ENCODE measurements at places on chromosomes 11 and 22.

- no peak for DNase-seq
Observed at GRCh38 chr22:44622147-44622427, 79.9 kb upstream of the PRR5 start.

DNA sequence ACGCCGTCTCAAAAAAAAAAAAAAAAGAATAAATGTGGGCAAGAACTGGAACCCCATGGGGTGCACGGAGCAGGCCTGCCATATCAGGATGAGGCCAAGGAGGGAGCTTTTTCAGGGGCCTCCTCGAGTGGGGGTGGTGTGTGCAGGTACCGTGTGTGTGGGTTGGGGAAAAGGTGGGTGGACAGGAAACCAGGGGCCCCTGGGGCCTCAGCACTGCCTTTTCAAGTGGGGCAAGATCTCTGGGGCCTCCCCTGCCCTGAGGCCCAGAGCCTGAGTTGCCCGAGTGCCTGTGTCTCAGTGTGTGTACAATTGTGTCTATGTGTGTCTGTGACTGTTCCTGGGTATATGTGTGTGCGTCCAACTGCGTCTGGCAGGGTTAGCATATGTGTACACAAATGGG lies 23.8 kb downstream of the TEF start:
- DNase-seq: no peak

- DNase-seq: no peak
Observed at GRCh38 chr11:95072948-95073347, 6.2 kb downstream of the SRSF8 start.

GRCh38 chr11:102410382-102410784 lies 42.2 kb downstream of the TMEM123 start:
- no peak for DNase-seq

GRCh38 chr11:61814247-61814957 lies 2.4 kb downstream of the FADS1 start:
- DNase-seq: no peak

GRCh38 chr11:5336331-5336730 lies 7.0 kb downstream of the OR51B5 start:
- no peak for DNase-seq

Measured in left ventricle myocardium inferior (tissue), 1 donor.